Activated naive CD4-positive, alpha-beta T cell treated with anti-CD3 and anti-CD28 coated beads for 36 hours (primary cell): ENCODE measurements at places on chromosomes 7 and 10. TPM values are rescaled to one million over a fixed set of nuclear protein-coding genes. Genes with fewer than 3 reads are reported as not detected.

DNA sequence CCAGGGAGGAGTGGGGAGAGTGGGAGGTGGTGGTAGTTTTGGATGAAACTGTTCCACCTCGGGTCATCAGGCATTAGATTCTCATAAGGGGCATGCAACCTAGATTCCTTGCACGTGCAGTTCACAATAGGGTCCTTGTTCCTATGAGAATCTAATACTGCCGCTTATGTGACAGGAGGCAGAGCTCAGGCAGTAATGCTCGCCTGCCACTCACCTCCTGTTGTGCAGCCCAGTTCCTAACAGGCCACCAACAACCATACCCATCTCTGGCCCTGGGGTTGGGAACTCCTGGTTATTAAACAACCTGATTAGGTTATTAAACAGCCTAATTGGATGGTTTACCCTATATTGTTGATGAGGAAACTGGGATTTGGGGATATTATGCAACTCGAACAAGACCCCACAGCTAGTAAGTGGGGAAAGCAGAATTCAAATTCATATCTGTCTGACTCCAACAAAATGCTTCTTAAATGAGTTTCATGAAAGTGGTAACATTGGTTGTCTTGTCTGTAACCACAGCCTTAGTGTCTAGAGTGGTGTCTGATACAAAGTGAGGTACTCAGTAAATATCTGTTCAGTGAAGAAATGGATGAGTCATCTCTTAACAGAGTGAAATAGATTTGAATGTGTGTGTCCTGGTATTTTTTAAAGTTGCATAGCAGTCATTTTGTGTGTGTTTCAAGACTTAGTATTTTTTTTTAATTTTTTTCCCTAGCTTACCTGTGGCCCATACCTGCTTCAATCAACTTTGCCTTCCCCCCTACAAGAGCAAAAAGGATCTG is 101.6 kb downstream of the HECTD2 start:
- no peak for DNase-seq

GRCh38 chr7:132255898-132256297 is 320.4 kb downstream of the PLXNA4 start:
- DNase-seq: no peak

- DNase-seq: no peak
These were observed 483.9 kb downstream of the AUTS2 start for GRCh38 chr7:70082099-70082611.

- DNase-seq: peak; percentile 74
These were observed 151.6 kb downstream of the KIAA1217 start for GRCh38 chr10:24360282-24361127.

DNA sequence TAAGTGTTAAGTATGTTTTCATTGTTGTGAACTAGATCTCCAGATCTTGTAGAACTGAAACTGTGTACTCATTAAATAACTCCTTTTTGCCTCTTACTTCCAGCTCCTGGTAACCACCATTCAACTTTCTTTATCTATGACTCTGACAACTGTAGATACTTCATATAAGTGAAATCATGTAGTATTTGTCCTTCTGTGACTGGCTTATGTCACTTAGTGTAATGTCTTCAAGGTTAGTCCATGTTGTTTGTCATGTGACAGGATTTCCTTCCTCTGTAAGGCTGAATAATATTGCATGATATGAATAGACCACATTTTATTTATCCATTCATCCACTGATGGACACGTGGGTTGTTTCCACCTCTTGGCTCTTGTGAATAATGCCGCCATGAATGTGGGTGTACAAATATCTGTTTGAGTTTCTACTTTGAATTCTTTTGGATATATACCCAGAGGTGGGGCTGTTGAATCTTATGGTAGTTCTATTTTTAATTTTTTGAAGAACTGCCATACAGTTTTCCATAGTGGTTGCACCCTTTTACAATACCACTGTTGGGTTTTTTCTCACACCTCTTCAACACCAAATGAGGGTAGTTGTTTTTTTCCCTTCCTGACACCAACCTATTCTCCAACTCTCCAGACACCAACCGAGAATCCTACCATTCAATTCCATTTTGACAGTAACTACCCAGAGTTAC is 10.7 kb upstream of the FMC1 start:
- no peak for DNase-seq

DNA sequence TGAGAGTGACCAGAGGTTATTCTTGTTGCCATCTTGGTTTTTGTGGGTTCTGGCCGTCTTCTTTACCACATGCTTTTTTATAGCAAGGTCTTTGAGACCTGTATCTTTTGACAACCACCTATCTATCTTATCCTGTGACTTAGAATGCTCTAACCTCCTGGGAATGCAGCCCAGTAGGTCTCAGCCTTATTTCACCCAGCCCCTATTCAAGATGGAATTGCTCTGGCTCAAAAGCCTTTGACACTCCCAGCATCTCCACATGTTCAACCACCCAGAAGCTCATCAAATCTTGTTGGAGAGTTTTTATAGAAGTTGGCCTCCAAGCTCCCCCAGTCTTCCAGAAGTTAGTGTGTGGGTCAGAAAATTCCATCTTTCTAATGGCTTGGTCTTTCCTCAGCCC is 464.3 kb upstream of the NRP1 start:
- no peak for DNase-seq

GRCh38 chr7:25886387-25887240 is 265.4 kb upstream of the NFE2L3 start:
- no peak for DNase-seq

Gene FIGNL1
- 43.7 TPM for total RNA-seq
